ENCODE measurements at places on chromosomes 1 and 21. TPM values are rescaled to one million over a fixed set of nuclear protein-coding genes. Genes with fewer than 3 reads are reported as not detected.

GRCh38 chr1:110436635-110437034 is 14.3 kb upstream of the PROK1 start:
- no peak for DNase-seq

DNA sequence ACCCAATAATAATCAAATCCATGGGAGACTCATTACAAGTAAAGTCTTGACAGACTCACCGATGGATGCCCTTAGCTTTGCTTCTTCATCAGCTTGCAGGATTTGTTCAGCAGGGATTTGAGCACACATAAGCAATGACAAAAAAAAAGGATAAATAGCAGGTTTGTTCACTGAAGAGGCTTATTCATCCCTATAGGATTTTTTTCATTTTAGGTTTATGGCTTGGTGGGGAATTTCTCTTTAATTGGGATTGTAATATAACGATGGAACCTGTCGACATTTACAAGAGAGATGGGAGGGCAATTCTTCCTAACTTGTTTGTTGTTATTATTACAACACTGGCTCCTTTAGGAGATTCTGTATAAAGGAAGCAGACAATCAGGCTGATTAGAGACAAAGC is 649.1 kb upstream of the PLXNA2 start:
- DNase-seq: no peak

VCAM1 gene
- 0.83 TPM for total RNA-seq

DNA sequence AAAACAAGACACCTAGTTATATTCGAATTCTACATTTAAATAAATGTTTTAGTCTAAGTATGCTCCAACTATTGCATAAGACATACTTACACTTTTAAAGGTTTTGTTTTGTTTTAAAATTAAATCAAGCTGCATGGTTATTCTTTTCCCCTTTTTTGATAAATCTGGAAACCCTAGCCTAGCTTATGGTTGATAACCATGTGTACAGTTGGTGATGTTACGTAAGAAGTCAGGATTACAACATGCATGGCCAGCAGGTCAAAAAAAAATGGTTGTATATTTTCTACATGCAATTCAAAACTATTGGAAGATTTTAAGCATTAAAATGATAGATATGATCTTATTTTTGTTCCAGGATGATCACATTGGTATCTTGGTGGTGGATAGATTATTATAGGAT is 1600.6 kb downstream of the PLA2G4A start:
- DNase-seq: no peak

MAP3K7CL gene
- 4.7 TPM for total RNA-seq

Measured in activated CD8-positive, alpha-beta T cell treated with anti-CD3 and anti-CD28 coated beads for 36 hours (primary cell).